ENCODE measurements at places on chromosomes 11 and 22. TPM values are rescaled to one million over a fixed set of nuclear protein-coding genes. Genes with fewer than 3 reads are reported as not detected.

The SLC29A2 gene
- not detected for polyA plus RNA-seq

DNA sequence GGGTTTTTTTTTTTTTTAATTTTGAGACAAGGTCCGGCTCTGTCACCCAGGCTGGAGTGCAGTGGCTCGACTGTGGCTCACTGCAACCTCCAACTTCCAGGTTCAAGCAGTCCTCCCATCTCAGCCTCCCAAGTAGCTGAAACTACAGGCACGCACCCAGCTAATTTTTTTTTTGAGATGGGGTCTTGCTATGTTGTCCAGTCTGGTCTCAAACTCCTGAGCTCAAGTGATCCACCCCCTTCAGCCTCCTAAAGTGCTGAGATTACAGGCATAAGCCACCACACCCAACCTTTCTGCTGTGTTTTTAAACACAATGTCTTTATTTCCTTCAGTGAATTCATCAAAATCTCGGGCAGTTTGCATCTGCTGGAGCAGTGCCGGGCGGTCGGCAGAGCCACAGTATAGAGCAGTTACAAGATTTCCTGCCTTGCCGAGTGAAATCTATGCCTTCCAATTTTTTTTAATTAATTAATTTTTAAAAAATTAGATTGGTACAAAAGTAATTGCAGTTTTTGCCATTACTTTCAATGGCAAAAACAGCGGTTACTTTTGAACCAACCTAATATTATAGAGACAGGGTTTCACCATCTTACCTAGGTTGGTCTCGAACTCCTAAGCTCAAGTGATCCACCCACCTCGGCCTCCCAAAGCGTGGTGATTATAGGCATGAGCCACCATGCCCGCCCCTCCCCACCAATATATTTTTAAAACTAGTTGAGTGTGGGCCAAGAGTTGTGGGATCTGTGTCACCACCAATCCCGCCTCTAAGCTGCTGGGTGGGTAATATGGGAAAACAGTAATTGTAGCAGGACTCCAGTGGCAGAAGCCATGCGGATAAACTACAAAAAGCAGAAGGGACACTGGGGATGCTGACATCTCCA lies 2.7 kb upstream of the ACY3 start:
- no peak for DNase-seq

GRCh38 chr11:57124505-57124904 lies 57.2 kb upstream of the LRRC55 start:
- no peak for DNase-seq

- no peak for DNase-seq
These were observed 33.1 kb downstream of the SLC5A1 start for GRCh38 chr22:32075997-32076760.

DNA sequence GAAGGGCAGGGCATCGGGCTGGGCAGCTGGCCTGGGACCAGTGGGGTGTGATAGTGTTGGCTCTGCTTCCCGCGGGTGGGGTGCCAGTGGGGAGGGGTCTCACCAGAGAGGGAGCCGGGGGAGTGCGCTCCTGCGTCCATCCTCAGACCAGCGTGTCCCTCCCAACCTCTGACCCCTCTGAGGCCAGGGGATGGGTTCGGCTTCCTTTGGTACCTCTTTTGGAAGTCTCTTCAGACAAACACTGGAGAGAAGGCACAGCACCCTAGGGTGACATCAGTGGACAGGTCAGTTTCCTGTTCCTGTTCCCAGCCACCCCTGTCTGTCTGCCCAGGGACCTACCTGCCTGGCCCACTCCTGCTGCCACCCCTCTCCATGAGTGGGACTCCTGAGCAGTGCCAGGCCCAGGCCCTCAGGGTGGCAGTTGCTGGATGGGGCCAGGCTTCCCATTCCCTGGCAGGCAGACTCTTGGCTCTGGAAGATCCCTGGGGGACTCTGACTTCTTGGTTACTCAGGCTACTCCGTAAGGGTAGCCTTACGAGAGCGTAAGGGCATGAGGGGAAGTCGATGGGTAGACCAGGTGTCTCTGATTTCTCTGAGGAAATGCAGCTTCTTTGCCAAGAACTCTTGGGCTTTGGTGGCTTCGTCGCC lies 2.6 kb downstream of the TAGLN start:
- no peak for DNase-seq

DNA sequence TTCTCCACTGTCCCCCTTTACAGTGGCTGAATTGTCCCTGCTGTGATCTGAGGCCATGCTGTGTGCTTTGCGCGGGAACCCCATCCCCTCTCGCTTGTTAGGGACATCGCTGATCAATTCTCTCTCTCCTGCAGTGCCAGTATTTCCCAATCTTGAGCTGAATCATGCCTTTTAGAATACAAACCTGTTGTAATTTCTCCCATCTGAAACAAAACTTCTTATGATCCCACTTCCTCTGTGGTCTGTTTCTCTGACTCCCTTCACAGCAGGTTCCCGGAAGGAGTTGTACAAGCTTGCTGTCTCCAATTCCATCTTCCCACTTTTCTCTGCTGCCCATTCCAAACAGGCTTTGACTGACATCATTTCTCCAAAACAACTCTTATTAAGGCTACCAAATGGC lies 16.8 kb downstream of the ADAMTS15 start:
- DNase-seq, result no peak

DNA sequence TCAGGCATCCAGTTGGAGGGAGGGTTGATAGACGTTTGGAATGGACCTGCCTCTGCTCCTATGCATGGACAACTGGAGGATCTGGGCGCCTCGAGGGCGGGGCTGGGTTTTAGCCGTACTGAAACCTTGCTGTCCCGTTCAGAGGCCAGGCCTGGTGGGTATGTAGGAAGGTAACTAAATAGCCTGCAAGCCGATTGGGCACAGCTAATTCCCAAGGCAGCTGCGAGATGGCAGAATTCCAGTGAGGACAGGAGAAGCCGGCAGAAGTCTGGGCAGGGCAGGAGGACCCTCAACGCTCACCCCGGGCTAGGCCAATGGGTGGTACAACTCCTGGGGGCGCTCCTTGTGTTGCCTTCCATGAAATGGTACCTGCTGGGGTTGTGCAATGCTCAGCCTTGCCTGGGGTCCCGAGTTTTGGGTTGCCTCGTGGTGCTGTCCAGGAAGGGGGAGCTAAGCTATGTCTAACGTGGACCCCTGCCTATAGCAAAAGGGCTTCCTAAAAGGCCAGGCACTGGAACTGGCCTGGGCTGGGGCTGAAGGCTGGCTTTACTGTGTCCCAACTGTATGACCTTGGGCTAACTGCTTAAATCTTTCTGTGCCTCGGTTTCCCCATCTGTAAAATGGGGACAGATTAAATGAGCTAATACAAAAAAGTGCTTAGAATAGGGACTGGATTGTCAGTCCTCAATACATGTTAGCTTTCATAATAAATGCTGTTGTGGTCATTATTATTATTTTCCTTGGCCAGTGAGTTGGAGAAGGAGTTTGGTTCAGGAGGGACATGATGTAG lies 30.1 kb upstream of the CD82 start:
- no peak for DNase-seq

GRCh38 chr22:22955276-22955798 lies 67.7 kb downstream of the IGLL5 start:
- DNase-seq, result no peak

The MOGAT2 gene
- polyA plus RNA-seq, result not detected

- DNase-seq, result no peak
These were observed 53.4 kb downstream of the FAM181B start for GRCh38 chr11:82680252-82680651.

The RAPSN gene
- polyA plus RNA-seq, result not detected

GRCh38 chr22:23539135-23539838 lies 40.8 kb downstream of the IGLL1 start:
- peak; percentile 53 for DNase-seq

DNA sequence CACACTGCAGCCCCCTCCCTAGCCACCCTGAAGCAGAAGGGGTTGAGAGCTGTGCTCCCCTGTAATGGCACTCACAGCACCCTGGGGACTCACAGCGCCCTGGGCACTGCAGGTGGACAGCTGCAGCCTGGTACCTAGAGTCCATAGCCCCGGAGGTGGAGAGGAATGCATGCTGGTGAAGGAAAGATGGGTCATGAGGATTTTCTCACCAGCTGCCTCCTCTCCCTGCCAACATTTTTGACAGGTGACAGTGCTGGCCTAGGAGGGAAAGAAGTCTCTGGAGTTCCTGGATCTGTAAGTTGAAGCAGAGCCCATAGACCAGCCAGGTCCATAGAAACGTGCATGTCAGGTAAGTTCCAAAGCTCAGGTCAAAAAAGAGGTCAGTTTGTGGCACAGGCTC lies 330.5 kb downstream of the TENM4 start:
- DNase-seq, result no peak

DNA sequence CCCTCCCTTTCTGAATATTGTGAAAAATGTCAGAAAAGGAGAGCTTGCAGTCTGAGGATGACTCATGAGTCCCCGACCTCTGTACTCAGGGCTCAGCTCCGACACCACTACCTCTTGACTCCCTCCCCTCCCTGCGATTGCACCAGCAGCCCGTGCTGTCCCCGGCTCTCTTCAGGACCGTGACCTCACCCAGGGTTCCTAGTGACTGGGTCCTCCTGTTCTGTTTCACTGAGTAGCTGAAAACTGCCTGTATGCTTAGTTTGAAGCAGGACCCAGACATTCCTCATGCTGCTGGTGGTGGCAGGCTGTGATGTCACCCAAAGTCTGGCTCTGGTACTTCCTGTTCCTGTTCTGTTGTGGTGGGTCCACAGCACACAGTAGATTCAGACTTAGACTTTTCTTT lies 11.7 kb downstream of the PHRF1 start:
- peak; percentile 99 for DNase-seq

The XRRA1 gene
- polyA plus RNA-seq, result 3.5 TPM

DNA sequence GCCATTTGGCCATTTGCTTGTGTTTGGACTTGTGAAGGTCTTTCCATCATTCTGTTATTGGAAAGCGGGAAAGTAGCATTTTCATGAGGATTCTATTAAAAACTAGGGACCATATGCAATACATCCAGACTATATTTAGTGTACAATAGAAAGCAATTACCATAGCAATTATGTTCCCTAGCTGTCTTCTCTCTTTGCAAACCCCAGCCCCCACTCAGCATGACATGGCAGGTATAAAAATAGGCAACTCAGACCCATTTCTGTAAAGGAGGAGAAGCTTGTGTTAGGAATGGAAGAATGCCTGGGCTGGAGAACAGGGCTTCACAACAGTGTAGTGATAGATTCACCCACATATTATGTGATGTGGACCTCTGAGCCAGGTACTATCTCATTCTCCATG lies 12.4 kb downstream of the OR51B6 start:
- no peak for DNase-seq

The EML3 gene
- 131 TPM for polyA plus RNA-seq

- no peak for DNase-seq
These were observed 58.1 kb upstream of the CEP295 start for GRCh38 chr11:93603225-93604007.

DNA sequence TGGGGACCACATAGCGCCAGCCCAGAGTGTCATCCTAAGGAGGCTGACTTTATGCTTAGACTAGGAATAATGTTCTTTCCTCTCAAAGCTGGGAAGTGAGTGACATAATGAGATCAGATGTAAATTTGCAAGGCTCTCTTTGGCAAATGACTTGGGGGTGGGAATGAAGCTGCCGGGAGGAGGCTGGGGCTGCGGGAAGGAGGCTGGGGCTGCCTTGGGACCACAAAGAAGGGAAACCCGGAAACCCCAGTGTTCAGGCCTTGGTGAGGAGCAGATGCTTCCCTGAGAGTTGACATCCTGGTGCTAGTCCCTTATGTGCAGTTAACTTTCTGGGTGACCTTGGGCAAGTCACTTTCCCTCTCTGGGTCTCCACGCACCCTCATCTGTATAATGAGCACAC lies 182.0 kb downstream of the CHST1 start:
- DNase-seq, result no peak

GRCh38 chr11:76762867-76763572 lies 20.1 kb upstream of the TSKU start:
- DNase-seq, result no peak

DNA sequence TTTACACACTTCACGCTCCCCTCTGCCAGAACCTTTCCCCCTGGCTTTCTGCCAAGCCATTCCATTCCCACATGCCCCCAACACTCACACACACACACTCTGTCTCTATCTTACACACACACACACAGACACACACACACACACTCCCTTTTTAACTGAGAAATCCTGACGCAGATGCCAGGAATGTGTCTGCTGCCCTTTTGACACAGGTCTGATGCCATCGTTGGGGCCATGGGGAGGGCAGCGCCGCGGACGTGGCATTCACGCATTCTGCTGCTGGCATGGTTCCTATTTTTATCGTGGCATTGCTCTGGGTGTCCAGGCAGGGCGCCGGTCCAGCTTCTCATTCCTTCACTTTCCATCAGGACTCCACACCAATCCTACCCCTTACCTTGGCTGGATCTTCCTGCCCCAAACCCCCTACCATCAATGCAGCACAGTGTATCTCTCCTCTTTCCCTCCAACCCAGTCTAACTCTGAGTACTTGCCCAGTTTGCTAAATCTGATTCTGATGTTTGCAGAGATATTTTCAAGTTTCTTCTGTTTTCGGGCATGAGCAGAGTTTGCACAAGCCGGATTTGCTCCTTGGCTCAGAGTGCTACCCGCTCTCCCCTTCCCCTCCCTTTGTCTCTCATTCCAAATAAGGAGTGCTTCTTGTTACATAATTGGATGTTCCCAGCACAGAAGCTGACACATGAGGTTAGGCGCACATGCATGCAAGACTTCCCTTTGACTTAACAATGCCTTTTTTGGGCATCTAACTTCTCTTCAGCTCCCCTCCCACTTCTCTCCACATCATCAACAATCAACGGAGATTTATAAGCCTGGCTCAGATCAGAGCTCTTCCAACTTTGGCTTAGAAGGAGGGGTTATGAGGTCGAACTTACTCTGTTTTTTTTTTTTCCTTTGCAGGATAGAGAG lies 18.8 kb downstream of the SNX19 start:
- DNase-seq, result no peak

DNA sequence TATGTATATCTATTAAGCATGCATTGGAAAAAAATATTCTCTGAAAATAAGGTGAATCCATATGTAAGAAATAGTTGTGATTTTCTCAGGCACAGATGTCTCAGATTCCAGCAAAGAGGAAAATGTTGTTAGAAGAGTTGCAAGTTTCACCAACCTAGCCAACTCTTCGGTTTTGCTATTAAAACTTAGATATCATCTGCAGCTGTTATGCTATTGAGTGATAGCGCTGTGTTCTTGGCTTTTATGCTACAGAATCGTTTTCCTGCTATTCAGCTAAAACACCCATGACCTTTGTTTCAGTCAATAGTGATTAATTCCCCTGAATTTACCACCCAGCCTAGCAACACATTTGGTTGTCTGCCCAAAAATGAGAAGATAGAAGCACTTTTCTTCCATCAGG lies 795.6 kb upstream of the ANO3 start:
- no peak for DNase-seq

Data from CD14-positive monocyte (primary cell).